ENCODE measurements at places on chromosomes 16 and 17.

DNA sequence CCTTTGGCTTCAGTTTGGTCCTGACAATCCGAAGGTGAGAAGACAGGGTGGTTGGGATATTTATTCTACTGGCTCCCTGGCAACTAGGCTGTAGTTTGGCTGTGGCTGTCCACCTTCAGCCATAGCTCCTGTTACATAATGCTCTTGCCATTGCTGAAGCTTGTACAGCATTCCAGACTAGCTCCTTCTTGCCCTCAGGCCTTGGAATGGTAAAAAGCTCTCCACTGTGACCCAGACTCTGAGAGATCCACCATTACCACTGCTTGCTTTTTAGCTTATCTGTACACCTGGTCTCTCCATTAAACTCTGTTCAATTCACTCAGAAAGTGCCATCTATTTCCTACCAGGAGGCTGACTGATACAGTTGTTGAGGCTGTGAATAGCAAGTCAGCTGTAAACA lies 231.8 kb upstream of the MON1B start:
- no peak for DNase-seq

DNA sequence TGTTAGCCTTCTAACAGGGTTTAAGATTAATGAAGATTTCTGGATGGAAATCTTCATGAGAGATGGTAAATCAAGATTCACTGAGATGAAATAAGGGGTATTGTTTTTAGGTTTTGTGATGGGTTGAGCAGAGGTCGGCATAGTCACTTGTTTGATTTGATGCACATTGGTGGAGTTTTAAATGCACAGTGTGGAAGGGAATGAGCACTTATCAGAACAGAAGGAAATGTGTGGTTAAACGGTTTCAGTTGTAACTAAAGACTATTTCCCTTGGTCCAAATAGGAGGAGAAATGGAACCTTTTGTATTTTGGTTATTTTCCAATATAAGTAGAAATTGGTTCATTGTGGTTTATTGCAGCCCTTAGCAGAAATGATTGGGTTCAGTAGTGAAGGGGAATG lies 34.1 kb downstream of the CBFB start:
- no peak for DNase-seq

DNA sequence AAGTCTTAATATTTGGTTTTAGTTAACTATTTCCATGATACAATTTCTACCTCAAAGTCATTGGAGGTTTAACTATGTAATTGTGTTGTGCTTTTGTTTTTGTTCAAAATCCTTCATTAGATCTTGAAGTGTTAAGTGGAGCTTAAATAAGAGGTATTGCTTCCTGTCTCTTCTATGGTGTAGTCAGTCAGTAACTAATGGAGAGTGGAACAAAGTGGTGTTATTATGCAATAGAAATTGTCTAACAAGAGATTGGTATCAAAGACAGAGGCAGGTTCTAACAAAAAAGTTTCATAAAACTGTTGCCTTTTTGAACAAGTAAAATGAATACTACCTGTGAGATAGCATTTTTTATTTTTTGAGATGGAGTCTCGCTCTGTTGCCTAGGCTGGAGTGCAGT lies 45.2 kb downstream of the GRB7 start:
- DNase-seq, result no peak

DNA sequence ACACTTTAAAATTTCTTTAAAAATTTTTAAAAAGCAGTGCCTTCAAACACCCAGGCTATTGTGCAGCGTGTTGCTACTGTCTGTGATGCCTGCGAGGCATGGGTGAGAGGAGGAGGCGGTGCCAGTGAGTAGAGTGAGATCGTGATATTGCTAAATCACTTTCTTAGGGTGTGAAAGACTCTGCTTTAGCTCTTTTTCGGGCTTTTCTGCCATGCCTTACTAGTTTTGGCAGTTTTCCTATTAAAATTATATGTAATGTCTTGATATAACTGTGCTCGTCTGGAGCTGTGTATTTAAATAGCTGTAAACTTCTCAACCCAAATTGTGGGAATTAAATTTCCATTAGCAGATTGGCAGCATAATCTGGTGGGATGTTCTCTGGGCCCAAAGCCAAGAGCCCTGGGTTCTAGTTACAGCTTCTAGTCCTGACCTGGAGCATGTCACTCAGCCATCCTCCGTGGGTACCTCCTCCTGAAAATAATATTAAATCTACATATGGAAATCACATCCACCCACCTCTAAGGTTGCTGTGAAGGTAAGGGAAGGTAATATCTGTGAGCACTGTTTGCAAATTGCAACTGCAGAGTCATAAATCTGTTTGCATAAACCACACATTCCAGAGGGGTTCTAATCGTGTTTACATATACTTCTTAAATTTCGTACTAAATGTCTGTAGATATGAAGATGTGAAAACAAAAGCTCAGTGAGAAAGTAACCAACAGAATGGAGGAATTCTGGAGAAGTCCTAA lies 264.3 kb upstream of the CACNG5 start:
- DNase-seq, result no peak

- DNase-seq, result no peak
These were observed 35.9 kb upstream of the SKAP1 start for GRCh38 chr17:48465884-48466283.

Measured in CD4-positive, alpha-beta T cell treated with Interleukin-2 at 100 ng/mL for 4 hours (primary cell).